NCI-H1048 (cell line): ENCODE measurements at places on chromosomes 12 and 14.

DNA sequence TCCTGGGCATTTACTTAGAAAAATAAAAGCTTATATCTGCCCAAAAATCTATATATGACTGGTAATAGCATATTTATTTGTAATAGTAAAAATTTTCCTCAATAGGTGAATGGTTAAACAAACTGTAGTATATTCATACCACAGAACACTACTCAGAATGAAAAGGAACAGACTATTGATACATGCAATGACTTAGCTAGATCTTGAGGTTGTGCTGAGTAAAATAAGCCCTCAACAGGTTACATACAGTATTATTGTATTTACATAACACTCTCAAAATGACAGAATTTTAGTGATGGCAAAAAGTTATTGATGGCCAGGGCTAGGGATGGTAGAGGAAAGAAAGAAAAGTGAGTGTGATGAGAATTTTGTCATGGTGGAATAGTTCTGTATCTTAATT, 178.4 kb downstream of the BMP4 start:
- DNase-seq = no peak

DNA sequence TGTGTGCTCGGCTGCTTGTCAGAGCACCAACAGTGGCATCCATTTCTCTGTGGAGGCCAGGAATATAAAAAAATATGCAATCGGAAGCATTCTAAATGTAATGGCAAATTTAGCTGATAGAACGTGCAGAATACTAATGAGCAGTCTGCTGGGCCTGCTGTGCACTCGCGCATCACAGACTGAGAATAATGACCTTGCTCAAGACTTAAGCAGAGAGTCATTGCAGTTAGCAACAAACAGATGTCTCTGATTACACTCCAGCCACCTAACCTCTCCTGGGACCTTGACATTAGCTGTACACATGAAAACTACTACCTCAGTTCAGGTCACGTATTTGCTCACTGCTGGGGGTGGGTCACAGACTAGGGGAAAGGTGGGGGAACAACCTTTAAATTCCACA, 269.2 kb upstream of the DAAM1 start:
- DNase-seq = no peak

- no peak for DNase-seq
Observed at GRCh38 chr12:11765817-11766794, 116.6 kb downstream of the ETV6 start.

- no peak for DNase-seq
Observed at GRCh38 chr14:103313704-103314103, 20.3 kb upstream of the EIF5 start.

DNA sequence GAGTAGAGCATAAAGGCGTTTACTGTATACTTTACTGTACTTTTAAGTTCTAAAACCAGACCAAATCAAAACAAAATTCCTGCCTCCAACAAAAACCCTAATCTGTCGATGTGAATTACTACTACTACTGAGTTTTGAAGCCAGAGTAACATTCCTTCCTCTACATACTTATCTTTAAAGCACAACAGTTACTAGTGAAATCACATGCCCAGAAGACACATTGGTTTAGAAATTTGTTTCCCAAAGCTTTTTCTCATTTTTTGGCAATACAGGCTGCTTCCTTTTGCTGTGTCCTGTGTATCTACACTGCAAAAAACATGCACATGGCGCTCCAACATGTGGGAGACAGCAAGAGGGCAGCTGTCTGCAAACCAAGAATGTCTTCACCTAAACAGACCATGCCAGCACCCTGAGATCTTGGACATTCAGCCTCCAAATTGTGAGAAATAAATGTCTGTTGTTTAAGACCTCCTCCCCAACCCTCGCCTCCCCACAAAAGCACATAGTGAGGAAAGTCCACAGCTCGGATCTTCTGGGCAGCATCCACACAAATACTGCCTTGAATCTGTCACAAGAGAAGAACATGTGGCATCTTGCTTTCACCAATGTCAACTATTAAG, 21.1 kb downstream of the SETD3 start:
- no peak for DNase-seq

GRCh38 chr12:101826766-101827368, 3.9 kb downstream of the GNPTAB start:
- no peak for DNase-seq

DNA sequence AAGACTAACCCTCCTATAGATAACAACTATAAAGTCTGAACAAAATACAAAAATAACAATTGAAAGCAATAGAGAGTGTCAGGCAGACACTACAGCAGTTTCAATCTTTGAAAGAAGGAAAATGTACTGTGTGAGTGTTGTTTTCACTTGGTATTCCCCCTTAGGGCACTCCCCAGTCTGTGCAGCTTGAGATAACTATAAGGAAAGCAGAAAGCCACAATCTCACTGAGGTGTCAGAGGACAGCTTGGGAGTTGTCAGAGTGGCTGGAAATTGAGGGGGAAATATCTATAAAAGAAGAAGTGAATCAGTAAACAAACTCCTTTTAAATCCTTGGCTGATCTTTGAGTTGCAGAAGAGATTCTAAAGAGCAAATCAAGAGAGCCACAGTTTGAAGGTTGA, 364.8 kb downstream of the NELL2 start:
- no peak for DNase-seq

GRCh38 chr14:34693228-34693939, 21.0 kb downstream of the CFL2 start:
- no peak for DNase-seq

DNA sequence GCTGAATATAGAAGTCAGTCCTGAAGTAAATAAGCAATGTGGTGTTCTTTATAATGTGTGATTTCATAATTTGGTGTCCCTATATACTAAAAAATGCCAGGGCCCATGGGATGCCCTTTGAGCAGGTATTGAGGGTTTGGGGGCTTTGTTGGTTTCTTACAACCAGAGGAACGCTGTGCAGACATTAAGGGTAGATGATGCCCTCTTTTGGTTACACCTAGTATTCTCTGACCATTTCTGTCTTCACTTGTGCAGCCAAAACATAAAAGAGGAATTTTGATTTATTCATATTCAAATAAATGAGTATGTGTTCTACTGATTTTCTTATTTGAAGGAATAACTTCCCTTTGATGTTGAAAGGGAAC, 3.0 kb downstream of the LGR5 start:
- DNase-seq = no peak

DNA sequence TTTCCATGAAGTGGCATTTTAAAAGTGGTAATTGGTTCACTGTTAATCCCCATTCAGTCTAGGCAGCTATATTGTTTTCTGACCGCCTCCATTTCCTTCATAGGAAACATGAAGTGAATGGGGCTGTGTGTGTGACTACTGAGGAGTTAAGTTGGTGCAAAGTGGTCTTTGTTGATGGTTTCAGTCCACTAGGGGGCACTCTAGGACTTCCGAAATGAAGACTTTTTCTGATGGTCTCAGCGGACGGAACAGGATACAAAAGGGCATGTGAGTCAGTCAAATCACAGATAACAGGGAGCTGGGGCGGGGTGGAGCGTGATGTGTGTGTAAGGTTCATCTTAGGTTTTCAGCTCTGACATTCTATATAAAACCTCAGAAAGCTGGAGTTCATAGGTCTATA, 240.1 kb upstream of the OR4E1 start:
- DNase-seq = peak; percentile 60

GRCh38 chr14:48384821-48385220, 709.4 kb upstream of the MDGA2 start:
- DNase-seq = no peak

GRCh38 chr12:118120579-118121363, 15.2 kb upstream of the PEBP1 start:
- peak; percentile 32 for DNase-seq

DNA sequence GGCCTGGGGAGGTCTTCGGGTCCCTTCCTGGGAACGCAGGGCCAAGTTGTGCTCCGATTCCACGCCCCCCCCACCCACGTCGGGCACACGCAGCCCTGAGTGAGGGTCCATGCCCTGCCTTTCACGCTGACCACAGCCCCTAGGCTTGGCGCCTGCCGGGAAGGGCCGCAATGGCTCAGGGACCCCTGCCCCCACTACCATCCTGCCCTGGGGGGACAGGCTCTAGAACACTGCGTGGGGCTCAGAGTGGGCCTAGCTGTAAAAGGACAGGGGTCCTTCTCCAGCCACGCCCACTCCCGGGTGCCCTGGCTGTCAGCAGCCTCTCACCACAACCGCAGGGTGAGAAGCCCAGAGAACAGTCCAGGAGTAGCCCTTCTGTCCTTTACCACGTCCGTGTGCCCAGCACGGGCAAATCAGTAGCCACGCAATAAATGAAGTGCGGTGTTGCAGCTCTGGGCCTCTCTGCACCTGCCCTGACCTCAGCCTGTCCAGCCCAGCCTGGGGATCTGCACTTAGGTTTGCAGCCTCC, 9.4 kb upstream of the GPR68 start:
- DNase-seq = no peak

GRCh38 chr12:109771746-109772621, 58.4 kb downstream of the FAM222A start:
- DNase-seq = no peak

DNA sequence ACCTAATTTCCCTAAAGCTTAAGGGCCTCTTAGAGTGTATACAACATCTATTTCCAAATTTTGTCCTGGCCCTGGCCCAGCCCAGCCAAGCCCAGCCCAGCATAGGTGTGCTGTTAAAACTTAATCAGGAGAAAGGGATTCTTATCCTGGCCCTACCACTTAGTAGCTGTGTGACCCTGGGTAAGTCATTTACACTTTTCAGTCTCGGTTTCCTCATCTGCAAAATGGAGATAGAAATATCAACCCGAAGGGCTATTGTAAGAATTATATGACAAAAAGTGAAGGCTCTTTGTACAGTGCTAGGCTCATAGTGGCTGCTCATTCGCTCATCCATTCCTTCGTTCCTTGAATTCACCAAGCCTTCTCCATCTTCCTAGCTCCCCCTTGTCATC, 442 bp downstream of the ERG28 start:
- DNase-seq = no peak

DNA sequence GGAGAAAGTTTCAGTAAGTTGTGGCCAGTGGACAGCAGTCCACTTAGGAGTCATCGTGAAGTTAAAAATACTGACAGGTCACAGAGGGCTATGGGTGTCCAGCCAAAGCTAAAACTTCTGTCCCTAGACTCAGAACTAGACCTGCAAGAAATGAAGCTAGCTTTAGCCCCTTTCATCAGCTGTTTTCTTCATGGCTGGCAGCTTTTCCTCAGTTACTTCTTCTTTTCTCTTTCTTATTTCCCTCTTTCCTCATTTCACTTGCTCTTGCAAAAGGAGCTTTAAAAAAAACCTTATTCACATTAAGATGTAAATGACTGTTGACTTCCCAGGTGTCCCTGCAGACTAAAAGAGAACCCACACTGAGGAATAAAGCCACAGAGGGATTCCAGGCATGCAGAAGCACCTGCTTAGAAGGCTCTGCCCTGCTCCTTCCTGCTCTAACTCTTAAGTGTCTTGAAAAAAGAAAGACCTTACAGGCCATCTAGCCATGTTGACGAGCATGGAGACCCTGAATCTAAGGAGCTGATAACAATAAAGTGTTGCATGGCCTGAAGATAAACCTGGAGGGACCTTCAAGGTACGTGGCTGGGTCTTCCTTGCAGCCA, 69.7 kb upstream of the CCND2 start:
- no peak for DNase-seq

DNA sequence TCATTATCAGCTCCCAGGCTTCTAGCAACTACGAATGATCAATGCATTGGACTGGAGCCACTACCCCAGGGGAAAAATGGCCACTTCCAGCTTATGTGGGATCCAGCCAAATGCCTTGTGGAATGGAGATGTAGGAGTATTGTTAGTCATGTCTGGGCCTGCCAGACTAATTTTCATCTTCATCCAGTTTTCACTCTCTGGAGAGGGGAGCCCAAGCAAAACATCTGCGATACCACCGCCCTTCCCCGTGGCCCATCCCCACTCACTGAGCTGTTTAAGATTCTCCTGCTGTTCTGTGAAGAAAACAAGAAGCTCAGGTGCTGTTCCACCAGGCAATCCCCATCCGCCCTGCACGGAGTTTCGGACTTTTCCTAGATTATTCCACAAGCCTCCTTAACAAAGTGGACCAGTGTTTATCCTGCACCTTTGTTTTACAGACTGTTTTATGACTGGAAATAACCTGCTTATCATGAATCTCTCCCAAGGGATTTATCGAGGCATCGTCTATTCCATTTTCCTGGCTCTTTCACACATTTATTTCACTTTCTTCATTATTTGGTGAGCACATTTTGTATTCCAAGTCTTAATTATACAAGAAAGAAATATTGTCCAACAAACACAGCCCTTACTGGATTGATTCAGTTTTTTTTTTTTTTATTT, 35.5 kb upstream of the MAX start:
- DNase-seq = no peak

DNA sequence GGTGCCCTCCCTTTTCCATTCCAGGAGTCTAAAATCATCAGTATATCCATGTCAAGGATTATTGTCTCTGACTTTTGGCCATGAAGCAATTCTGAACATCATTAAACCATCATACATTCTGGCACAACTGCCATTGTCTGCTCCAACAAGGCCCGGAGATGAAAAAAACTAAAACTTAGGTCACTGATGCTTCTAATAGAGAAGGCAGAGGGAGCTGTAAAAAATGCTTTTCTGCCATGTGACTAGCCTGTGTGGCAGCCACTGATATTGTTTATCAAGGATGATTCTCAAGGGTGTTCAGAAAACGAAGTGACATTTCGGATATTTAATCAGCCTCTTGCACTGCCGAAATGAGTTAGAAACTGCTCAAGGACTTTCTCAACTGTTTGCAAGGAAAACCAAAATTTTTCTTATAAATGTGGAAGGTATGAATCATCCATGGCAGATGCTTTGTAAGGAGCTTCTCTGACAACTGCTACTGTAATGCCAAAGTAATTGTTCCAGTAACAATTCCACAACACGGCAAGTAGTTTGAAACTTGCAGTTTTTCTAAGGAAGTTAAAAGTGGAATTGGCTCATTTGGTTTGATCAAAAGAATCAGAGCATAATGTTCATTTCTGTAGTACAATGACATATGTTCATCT, 1076.5 kb upstream of the FLRT2 start:
- no peak for DNase-seq

DNA sequence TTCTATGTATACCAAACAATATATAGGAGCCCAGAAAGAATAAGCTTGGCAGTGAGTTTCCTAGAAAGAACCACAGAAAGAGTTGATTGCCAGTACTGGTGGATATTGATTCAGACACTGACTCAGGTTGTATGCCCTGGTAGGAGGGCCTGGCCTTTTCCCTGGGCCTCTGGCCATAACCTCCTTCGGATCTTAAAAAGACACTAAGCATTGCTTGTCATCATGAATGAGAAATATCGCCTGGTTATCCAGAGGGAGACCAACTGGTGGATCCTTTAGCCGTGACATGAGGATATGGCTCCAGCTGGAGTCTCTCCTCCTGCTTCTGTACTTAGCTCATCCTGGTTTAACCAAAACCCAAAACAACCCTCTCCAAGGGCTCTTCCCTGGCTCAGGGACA, 231.5 kb downstream of the MSRB3 start:
- DNase-seq = no peak

- no peak for DNase-seq
Observed at GRCh38 chr12:92272061-92272964, 126.7 kb upstream of the BTG1 start.
